Stimulated activated CD4-positive, alpha-beta T cell treated with anti-CD3 and anti-CD28 coated beads, Interleukin-1b, Interleukin-23, amount 100 ng/mL, for 4 hours (primary cell): ENCODE measurements at places on chromosomes 5 and 9.

DNA sequence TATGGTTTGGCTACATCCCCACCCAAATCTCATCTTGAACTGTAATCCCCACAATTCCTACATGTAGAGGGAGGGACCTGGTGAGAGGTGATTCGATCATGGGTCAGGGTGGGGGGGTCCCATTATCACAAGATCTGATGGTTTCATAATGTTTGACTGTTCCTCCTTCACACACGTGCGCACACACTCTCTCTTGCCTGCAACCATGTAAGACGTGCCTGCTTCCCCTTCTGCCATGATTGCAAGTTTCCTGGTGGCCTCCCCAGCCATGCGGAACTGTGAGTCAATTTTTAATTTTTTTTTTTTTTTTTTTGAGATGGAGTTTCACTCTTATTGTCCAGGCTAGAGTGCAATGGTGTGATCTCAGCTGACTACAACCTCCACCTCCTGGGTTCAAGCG, 27.0 kb downstream of the FAM169A start:
- no peak for DNase-seq

DNA sequence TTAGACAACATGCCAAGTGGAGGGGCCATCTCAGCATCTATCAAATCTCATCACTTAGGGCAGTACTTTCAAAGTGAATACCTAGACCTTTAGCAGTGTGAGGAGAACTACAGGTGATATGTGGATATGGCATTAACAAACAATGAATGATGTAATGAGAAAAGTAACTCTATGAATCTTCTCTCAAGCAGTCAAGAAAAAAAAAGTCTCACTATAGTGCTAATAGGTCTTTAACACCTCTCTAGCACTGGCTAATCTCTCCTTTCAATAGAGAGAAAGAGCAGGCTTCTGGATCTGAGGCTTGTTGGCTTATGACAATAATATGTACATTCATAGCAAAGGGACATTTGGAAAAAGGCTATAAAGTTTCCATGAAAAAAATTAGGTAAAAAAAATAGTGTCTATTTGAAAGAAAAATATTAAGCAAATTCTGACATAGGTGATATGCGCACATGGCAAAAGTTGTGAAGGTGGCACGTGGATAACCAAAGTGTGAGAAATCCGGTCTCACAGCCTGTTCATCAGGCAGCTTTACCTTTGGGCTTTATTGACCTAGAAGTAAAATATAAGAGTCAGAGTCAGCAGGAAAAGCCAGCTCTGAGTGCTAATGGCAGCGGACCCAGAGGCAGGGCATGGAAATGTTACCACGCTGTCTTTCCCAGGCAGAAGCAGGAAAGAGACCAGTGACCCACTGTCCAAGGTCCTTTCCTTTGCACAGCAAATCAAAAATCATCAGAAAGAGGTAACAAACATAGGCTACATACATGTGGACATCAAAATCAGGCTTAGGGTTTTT, 203.4 kb downstream of the EFNA5 start:
- no peak for DNase-seq

DNA sequence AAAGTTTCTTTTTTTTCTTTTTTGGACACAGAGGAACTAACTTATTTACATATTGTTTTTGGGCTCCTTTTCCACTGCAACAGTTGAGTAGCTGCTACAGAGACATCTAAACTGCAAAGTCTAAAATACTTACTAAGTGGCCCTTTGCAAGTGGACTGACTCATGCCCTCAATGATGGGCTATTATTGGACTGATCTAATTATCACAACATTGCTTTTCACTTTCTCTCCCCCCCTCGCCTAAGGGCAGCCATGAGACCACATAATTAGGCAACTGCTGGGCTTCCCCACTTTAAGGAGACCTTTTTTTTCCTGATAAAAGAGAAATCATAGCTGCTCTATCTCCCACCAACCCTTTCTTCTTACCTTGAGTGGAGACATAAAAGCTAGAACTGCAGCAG, 47.0 kb downstream of the PLK2 start:
- DNase-seq: no peak

GRCh38 chr5:117559005-117559844, 984.6 kb upstream of the SEMA6A start:
- no peak for DNase-seq

DNA sequence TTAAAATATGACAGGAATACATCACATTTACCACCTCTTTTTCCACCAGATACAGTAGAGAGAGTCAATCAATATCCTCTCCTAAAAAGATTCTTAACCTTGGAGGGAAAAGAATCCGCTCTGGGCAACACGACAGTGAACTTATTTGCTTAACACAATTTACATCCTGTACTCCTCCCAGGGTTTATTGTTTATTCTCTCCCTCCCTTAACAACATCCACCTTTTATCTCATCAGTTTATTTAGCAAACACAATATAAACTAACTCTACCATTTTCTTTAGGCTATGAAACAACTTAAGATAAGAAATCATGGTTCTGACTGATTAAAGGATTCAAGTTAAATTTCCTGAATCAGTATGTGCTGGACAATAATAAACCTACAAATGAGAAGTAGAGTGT, 50.9 kb downstream of the CERT1 start:
- no peak for DNase-seq

GRCh38 chr5:130066644-130067043, 162.4 kb downstream of the CHSY3 start:
- DNase-seq: no peak

DNA sequence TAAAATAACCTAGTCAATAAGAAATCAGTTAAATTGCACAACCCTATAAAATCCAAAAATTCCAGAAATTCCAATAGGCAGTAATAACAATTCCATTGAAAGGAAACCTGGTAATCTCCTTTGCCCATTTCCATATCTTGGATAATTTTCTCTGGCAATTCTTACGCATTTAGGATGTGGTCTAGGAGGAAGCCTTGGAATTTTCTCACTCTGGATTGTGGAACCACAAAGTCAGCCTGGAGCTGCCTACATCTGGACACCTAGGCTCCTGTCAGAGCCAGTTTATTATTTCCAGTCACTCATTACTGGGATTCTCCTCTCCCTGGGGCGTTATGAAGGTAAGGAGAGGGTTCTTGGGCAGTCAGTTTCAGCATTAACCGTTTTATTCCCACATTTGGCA, 40.3 kb upstream of the GNE start:
- no peak for DNase-seq

DNA sequence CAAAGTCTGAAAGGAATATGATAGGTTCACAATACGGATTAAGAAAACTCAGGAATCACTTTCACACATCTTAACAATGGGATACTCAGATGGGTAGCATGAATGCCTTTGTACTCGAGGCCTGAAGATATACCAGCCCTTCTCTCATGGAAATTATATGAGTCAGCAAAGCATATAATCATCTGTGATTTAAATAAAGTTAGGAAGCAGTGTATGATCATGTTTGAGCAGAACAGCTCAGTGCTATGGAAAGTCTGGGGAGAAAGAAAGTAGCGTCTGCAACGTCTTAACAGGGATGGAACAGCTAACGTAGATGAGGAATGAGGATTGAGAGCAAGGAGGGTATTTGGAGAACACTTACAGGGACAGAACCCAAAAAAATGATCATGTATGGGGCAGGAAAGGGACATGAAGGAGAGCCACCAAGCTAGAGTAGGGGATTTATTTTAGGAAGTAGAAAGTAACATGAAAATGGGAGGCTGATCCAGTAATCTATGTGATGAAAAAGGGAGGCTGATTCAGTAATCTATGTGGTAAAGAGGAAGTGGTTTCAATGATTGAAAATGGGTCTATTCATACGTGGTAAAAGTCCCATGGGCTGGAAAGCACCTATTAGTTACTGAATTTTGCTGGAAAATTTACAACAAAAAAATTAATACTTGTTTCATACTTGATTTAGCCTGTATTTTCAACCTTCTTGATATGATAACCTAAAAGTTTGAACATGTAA, 85.9 kb downstream of the GNA14 start:
- no peak for DNase-seq

- no peak for DNase-seq
These were observed 22.8 kb downstream of the URM1 start for GRCh38 chr9:128393970-128394369.

- no peak for DNase-seq
These were observed 84.2 kb downstream of the MLLT3 start for GRCh38 chr9:20538092-20538491.

- no peak for DNase-seq
These were observed 384.6 kb downstream of the BRINP1 start for GRCh38 chr9:118984607-118985006.

DNA sequence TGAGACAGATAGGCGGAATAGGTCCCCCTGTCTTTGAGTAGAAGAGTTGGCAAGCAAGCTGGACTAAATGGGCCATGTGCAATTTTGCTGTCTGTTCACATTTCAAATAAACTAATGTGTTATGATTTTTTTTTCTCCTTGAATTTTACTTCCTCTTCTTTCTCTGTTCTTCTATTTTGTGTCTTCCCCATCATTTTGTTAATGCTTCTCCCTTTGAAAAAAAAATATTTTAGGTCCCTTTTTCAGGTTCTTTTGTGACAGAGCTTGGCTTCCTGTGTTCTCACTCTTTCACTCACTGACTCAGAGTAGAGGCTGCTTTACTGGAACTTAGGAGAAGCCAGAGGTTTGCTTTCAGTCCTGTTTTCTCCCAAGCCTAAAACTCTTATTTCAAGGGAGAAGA, 48.1 kb downstream of the PTCD2 start:
- no peak for DNase-seq

- no peak for DNase-seq
These were observed 308.8 kb downstream of the EFNA5 start for GRCh38 chr5:107361945-107362344.

- no peak for DNase-seq
These were observed 52.6 kb upstream of the RNU6ATAC start for GRCh38 chr9:134216961-134217360.

GRCh38 chr5:6342689-6343315, 35.5 kb downstream of the MED10 start:
- no peak for DNase-seq

DNA sequence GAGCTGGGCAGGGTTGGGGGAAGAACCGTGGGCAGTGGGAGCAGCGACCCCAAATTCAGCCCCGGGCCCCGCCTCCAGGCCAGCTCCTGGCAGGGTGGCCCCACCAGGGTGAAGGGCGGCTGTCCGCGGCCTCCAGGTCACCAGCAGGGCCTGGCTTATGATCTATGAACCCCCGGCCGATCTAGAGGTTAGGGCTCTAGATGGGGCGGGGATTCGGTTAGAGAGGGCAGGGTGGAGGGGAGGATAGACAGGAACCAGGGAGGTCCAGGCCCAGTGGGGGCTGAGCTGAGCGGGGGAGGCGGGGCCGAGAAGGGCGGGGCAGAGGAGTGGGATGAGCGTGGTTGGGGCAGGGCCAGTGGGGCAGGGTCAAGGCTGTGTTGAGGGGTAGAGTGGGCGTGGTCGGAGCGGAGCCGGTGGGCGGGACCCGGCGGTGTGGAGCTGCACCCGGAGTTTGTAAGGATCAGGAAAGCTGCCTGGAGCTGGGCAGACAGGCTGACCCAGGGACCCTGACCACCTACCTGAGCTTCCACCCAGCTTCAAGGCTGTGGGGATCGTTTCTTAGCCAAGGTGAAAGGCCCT, 29.3 kb upstream of the OBP2B start:
- peak; percentile 5 for DNase-seq

- no peak for DNase-seq
These were observed 16.2 kb downstream of the MTREX start for GRCh38 chr5:55324006-55324405.

- DNase-seq: no peak
These were observed 500.1 kb downstream of the CCDC171 start for GRCh38 chr9:16052757-16053530.

GRCh38 chr5:9148242-9148641, 397.6 kb downstream of the SEMA5A start:
- DNase-seq: no peak

DNA sequence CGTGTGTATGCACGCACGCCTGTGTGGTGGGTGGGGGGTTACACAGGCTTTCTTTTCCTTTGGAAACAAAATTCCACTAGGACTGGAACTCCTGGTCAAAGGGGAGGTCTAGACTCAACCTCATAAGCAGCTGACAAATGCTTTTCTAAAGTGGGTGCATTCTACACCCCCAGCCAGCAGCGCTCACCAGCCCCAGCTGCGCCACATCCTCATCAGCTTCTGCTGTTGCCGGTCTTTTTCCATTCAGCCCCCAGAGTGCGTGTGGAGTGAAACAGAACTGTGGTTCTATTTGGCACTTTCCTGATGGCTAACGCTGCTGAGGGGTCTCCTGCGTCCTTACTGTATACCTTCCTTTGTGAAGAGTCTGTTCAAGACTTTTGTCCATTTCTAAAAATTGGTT, 77.6 kb upstream of the SARDH start:
- no peak for DNase-seq

- DNase-seq: no peak
These were observed 36.7 kb upstream of the HMHB1 start for GRCh38 chr5:143775258-143775657.

DNA sequence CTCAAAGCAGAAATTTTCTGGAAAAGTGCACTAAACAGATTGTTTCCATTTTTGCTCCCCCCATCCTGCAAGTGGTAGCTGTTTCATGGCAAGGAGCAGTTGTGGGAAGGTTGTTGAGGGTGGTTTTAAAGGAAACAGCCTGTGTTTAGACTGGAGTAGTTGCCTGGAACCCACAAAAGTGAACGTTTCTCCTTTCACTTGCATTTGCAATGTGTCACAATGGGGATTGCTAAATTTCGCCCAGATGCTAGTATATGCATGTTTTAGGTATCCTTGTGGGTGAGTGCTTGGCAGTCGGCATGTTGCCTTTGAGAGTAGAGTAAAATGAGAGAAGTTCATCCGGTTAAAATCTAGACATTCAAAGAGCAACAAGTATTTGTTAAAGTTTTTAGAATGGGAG, 1099.9 kb upstream of the DMAC1 start:
- no peak for DNase-seq

GRCh38 chr5:62794456-62794855, 215.8 kb downstream of the LRRC70 start:
- no peak for DNase-seq

DNA sequence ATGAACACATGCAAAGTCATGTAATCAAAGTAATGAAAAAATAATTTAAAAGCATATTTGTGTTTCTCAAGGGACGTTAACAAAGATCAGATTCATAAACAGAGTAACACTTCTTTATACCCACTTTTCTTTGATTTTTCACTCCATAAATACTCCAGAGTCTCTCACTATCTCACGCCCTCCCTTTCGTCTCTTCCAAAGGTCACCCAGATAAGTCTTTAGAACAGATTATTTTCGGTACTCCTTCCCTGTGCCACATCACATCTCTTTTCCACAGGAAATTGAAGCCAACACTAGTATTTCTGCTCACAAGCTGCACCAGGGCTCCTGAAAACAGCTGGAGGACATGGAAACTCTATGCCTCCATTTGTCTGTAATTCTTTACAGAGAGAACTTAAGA, 15.4 kb upstream of the ALDOB start:
- DNase-seq: no peak
